ENCODE measurements at places on chromosomes 1 and 21.

DNA sequence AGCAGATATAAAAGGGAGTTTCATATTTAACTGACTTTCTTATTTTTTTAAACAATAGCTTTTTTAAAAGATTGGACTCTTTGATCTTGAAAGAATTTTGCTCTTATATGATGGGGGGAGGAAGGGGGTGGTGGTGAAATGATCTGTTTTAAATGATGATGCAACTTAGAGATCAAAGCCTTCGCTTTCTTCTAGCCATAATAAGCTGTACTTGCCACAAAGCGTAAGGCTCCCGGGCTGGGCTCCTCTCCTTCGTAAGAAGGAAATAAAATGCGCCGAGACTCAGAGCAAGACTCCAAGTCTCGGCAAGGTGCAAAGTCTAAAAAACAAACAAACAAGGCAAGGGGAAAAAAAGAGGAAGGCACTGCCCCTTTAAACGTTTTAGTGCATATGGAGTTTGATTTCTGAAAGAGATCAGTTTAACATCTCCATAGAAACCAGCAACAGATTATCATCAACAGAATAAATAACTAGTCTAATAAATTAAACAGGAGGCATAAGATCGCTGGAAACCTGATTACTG is 3.3 kb downstream of the CASZ1 start:
- DNase-seq = no peak

DNA sequence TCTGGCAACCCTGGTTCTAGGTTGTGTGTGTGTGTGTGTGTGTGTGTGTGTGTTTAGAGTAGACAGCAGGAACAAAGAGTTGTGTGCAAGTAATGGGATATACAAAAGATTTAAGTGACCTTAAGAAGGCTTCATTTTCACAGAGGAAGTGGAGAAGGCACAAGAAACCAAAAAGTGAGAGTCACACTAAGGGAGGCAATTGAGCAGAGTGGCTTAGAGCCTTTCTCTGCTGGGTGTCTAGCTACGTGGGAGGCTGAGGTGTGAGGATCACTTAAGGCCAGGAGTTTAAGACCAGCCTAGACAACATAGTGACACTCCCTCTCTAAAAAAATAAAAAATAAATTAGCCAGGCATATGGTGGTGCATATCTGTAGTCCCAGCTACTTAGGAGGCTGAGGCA is 44.4 kb upstream of the HAO2 start:
- no peak for DNase-seq

GRCh38 chr1:156515956-156516355 is 15.4 kb upstream of the MEF2D start:
- DNase-seq = no peak

GRCh38 chr1:209853676-209854075 is 25.9 kb downstream of the UTP25 start:
- no peak for DNase-seq

GRCh38 chr21:46098303-46099141 is 610 bp downstream of the COL6A2 start:
- peak; percentile 20 for DNase-seq

DNA sequence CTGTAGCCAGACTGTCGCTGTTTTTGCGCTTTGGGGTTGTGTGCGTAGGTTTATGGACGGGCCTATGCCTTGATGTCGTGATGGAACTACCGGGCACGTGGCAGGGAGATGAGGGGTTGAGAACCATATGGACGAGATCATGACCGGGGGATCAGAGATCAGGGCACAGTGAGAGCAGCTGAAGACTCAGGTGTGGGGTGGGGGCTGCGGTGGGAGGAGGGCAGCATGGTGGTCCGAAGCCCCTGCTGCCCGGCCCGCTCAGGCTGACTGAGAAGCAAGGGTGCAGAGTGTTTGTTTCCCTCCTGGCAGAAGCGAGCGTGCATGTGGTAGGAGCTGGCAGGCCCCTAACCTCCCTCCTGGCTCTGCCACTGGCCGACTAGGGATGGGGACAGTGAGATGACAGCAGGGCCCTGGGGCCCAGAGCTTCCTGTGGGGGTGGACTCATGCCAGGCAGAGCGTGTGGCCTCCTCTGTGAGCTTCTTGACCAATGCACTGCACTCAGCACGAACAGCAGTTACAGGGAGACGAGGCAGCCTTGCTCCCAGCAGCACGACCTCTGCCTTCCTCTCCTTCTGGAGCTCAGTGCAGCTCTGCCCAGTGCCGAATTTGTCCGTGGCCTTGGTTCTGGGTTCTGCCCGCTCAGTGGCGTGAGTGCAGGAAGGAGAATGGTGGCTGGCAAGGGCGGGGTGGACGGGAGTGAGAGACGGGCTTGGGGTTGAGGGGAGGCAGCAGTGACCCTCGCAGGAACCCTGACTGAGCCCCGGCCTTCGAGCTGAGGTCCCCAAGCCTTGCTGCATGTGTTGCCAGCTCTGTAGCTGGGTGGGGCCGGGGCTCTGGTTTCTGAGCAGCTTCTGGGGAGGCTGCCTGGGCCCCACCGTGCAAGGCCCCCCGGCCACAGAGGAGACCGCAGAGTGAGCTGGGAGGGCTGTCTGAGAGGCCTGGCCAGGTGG is 22.2 kb upstream of the LRRC3 start:
- no peak for DNase-seq

- no peak for DNase-seq
Observed at GRCh38 chr1:115572710-115573109, 69.1 kb upstream of the VANGL1 start.

DNA sequence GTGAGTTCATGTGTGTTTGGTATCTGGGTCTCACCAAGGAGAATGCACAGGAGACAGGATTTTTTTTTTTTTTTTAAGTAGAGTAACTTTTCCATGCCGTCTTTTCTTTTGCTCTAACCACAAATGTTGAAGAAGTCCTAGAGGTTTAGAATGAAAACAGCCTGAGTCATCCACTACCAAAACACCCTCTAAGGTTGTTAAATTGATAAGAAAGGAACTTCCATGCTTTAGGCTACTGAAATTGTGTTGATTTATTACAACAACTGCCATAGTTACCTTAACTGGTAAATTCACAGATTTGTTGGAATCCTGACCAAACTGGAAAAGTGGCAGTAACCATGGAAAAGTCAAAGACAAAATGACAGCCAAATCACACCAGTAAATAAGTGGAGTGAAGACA is 375.6 kb downstream of the AMY1C start:
- DNase-seq = no peak

- no peak for DNase-seq
Observed at GRCh38 chr1:17741052-17741451, 14.1 kb upstream of the ACTL8 start.

GRCh38 chr1:231487019-231487418 is 41.5 kb upstream of the TSNAX start:
- DNase-seq = no peak

- DNase-seq = no peak
Observed at GRCh38 chr1:28021064-28021463, 61.3 kb downstream of the XKR8 start.

GRCh38 chr1:184890539-184890973 is 83.8 kb downstream of the NIBAN1 start:
- DNase-seq = peak; percentile 63

GRCh38 chr1:98393719-98394118 is 267.8 kb upstream of the SNX7 start:
- no peak for DNase-seq

DNA sequence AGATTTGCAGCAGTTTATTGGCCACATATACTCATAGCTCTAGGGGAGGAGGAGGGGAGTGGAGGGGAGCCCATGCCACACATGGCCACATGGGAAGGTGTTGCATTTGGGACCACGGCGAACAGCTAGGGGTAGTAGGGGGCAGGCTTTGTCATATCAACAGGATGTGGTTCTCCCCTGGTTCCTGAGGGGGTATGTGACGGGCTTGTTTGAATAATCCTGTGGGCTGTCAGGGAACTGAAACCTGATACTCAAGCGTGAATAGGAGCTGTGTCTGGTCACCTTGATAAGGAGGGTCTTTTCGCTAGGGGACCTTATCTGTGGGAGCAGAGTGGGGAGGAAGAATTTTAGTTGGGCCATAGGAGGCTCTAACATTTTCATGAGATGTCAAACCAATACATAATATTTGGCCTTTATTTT is 264.7 kb downstream of the CTH start:
- DNase-seq = no peak

DNA sequence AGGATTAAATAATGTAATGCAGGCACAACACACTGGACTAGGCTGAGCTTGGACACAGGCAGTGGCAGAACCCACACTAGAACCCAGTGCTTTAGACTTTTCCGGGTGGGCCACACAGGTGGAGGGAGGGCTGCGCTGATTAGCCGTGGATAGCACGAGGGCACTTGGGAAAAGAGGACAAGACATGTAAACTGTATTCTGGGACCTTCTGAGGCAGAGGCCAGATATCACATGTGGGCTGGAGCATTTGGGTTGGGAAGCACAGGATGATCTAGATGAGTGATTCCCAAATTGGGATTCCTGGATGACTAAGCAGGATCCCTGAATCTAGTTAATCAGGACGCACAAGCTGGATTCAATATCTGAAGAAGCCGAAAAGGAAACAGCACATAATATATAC is 20.3 kb upstream of the A3GALT2 start:
- DNase-seq = no peak

- no peak for DNase-seq
Observed at GRCh38 chr1:181612100-181612499, 128.8 kb downstream of the CACNA1E start.

GRCh38 chr21:45283611-45284455 is 3.9 kb downstream of the POFUT2 start:
- peak; percentile 3 for DNase-seq
